ENCODE measurements at places on chromosomes 7 and 10. TPM values are rescaled to one million over a fixed set of nuclear protein-coding genes. Genes with fewer than 3 reads are reported as not detected.
A peak's percentile ranks its signal among the peaks of the same experiment; 100 is the strongest.

TCERG1L gene
- total RNA-seq = not detected

NRAP gene
- not detected for total RNA-seq

DNA sequence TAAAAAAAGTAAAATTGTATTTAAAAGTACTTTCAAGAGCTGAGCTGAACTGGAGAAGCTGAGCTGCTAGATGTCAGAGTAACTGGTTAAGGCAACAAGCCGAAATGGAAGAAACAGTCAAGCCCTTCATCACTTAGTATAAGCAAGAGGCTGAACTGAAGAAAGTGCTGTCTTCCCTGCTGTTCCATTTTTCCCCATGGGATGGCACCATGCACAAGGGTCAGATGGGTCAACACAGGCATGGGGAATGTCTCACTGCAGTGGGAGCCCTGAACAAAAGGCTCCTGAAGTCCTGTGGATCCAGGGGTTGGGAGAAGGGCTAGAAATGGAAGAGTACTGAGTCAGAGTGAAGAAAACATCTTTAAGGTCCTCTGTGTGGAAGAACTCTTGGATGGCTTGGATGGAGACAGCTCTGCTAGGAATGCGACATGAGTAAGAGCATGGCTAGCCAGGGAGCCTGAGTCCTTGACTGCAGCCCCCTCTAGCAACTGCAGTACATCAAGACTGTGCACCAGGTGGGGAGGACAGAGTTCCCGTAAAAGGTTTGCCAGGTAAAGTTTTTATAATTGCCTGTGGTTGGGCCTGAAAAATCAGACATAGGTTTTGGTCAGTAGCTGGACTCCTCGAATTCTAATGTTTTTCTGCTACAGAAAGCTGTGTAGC is 348.3 kb downstream of the GPR158 start:
- H3K4me1 ChIP-seq = no peaks in the 10 kb centered on the region
- no peaks in the 10 kb centered on the region for H3K36me3 ChIP-seq
- H3K27me3 ChIP-seq = no peaks in the 10 kb centered on the region

DNA sequence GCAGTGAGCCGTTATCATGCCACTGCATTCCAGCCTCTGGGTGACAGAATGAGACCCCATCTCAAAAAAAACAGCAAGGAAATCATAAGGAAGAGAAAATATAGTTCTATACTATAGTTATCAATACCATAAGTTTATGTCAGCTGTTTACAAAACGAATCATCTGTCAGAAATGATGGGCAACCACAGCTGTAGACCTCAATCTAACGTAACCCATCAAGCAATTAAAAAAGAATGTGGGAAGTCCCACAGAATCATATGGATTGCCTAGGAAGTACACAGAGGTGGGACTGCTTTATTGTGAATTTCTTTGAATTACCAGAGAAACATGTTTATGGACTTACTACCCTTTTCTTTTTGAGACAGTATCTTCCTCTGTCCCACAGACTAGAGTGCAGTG is 6.9 kb downstream of the NRBF2 start:
- no peak for DNase-seq
- peak overlapping the region; percentile 34 for H3K27ac ChIP-seq
- no peaks in the 10 kb centered on the region for H3K27me3 ChIP-seq
- H3K4me1 ChIP-seq = peaks cover 36% of the 10 kb centered on the region
- peaks cover 2% of the 10 kb centered on the region for H3K36me3 ChIP-seq

DNA sequence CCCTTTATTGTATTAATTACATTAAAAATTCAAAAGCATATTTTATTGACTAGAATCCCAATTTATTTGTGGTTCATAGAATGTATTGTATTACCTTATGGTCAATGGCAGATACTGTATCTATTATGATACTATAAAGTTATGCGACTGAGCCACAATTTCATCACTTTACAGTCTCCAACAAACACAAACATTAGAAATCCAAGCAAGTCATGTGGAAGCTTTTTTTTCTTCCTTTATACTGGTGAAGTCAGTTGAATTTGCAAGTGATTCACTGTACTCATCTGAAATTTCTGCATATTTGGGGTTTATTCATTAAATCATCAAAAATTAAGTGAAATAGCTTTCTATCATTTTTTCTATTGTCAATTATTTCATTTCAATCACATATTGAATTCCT is 54.3 kb downstream of the BMPER start:
- H3K4me3 ChIP-seq = no peak overlapping the region
- H3K27me3 ChIP-seq = peaks cover 27% of the 10 kb centered on the region
- H3K27ac ChIP-seq = no peak overlapping the region
- H3K4me1 ChIP-seq = peaks cover 3% of the 10 kb centered on the region
- no peaks in the 10 kb centered on the region for H3K36me3 ChIP-seq

SPDYE2 gene
- 0.55 TPM for total RNA-seq

GRCh38 chr7:101927802-101928201 is 110.4 kb downstream of the CUX1 start:
- DNase-seq = no peak
- H3K4me1 ChIP-seq = peaks cover 13% of the 10 kb centered on the region
- H3K4me3 ChIP-seq = no peak overlapping the region
- H3K27me3 ChIP-seq = no peaks in the 10 kb centered on the region
- no peak overlapping the region for H3K27ac ChIP-seq

EPO gene
- total RNA-seq = not detected

- no peak overlapping the region for H3K4me3 ChIP-seq
- H3K36me3 ChIP-seq = peaks cover 6% of the 10 kb centered on the region
- H3K27me3 ChIP-seq = peaks cover 71% of the 10 kb centered on the region
- H3K27ac ChIP-seq = no peak overlapping the region
- peak; percentile 60 for DNase-seq
These were observed 3.6 kb downstream of the HOXA13 start for GRCh38 chr7:27196287-27196767.

DNA sequence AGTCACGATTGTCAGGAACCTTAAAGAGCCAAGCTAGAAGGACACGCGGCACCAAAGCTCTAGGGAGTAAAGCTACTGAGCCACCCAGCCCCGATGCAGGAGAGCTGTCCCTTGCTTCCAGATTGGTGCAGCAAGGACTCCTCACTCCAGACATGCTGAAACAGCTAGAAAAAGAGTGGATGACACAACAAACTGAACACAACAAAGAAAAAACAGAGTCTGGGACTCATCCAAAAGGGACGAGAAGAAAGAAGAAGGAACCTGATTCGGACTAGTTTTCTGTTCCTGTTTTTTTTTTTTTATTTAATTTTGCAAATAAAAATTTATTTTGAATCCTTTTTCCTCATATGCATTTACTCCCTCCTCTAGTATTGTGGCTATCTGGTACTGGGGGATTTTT is 11.4 kb upstream of the HKDC1 start:
- H3K27me3 ChIP-seq = no peaks in the 10 kb centered on the region
- H3K4me1 ChIP-seq = no peaks in the 10 kb centered on the region
- H3K27ac ChIP-seq = no peak overlapping the region
- no peak for DNase-seq
- H3K4me3 ChIP-seq = no peak overlapping the region

DNA sequence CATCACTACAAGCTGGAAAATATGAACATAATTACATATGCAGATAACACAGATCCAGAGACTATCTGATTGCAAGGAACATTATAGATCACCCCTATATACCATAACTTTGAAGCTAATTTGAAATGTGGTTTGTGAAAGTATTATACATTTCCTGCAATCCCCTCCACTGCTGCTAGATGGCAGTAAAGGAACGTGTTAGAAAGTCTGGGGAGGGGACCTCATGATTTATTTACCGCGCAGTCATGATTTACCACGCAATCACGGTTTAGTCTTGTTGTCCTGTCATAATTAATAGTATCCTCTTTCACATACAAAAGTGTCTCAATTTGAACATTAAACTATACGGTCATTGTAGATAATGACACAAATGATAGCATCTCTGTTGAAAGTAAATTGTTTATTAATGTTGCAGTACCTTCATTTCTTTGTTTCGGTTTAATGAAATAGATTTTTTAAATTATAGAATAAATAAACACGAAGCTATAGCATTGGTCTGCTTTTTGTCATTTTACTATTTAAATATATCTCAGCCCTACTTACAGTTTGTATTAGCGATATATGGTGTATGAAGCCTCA is 145.3 kb upstream of the PRSS1 start:
- peaks cover 4% of the 10 kb centered on the region for H3K4me1 ChIP-seq
- peak; percentile 14 for DNase-seq
- no peaks in the 10 kb centered on the region for H3K27me3 ChIP-seq
- no peaks in the 10 kb centered on the region for H3K36me3 ChIP-seq

- H3K36me3 ChIP-seq = no peaks in the 10 kb centered on the region
- no peaks in the 10 kb centered on the region for H3K27me3 ChIP-seq
- no peak overlapping the region for H3K27ac ChIP-seq
- no peak overlapping the region for H3K4me3 ChIP-seq
- no peaks in the 10 kb centered on the region for H3K4me1 ChIP-seq
These were observed 168.2 kb upstream of the IGFBP3 start for GRCh38 chr7:46089281-46089680.

AGR2 gene
- not detected for total RNA-seq

FOXP2 gene
- total RNA-seq = not detected

- H3K4me3 ChIP-seq = no peak overlapping the region
- H3K4me1 ChIP-seq = no peaks in the 10 kb centered on the region
- H3K27ac ChIP-seq = no peak overlapping the region
These were observed 1560.0 kb upstream of the LRRTM3 start for GRCh38 chr10:65365878-65366277.

RNF133 gene
- total RNA-seq = not detected

DNA sequence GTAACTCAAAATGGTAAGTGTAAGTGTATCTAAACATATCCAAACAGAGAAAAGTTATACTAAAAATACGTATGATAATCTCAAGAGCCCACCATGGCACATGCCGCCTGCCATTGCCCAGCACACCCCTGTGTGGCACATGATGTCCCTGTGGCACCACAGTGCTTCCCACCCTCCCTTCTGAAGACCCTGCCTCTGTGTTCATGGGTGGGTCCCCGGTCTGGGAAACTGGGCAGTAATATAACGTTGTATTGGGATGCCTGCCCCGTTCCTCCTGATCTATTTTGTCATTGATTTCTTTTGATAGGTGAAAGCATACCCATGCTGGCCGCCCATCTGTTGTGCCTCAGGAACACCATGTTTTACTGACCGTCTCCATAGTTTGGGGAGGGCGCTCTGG is 296.8 kb upstream of the SHH start:
- H3K27ac ChIP-seq = no peak overlapping the region
- H3K4me1 ChIP-seq = no peaks in the 10 kb centered on the region
- peaks cover 18% of the 10 kb centered on the region for H3K27me3 ChIP-seq
- DNase-seq = no peak
- H3K4me3 ChIP-seq = no peak overlapping the region

RBM20 gene
- total RNA-seq = not detected

- H3K36me3 ChIP-seq = no peaks in the 10 kb centered on the region
- H3K27me3 ChIP-seq = no peaks in the 10 kb centered on the region
- no peak overlapping the region for H3K27ac ChIP-seq
- no peak overlapping the region for H3K4me3 ChIP-seq
- peaks cover 7% of the 10 kb centered on the region for H3K4me1 ChIP-seq
These were observed 15.0 kb downstream of the ZCCHC24 start for GRCh38 chr10:79430325-79430905.

CACNB2 gene
- total RNA-seq = not detected

DNA sequence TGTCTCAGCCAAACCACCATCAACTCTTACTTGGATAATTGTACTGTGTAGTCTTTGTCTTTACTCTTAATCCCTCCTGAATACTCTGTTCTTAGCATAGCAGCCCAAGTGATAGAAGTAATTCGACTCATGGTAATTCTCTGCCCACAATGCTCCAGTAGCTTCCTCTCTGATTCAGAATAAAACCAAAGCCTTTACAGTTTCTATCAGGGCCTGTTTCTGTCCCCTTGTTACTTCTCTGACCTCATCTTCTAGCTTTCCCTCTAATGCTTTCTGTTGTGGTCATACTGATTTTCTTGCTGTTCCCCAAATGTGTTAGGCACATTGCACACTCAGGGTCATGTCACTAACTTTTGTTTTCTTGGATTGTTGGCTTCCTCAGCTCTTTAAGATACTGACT is 8.0 kb downstream of the ZNF518A start:
- no peak overlapping the region for H3K4me3 ChIP-seq
- H3K4me1 ChIP-seq = peaks cover 19% of the 10 kb centered on the region
- H3K27me3 ChIP-seq = no peaks in the 10 kb centered on the region
- H3K27ac ChIP-seq = no peak overlapping the region
- no peak for DNase-seq
- H3K36me3 ChIP-seq = peaks cover 33% of the 10 kb centered on the region

C10orf67 gene
- total RNA-seq = 0.26 TPM

RTKN2 gene
- total RNA-seq = 8.1 TPM

GRCh38 chr7:20795881-20796280 is 9.2 kb upstream of the SP8 start:
- H3K27me3 ChIP-seq = peaks cover 71% of the 10 kb centered on the region
- peaks cover 2% of the 10 kb centered on the region for H3K36me3 ChIP-seq
- H3K4me3 ChIP-seq = no peak overlapping the region
- no peak overlapping the region for H3K27ac ChIP-seq
- peaks cover 14% of the 10 kb centered on the region for H3K4me1 ChIP-seq

DNA sequence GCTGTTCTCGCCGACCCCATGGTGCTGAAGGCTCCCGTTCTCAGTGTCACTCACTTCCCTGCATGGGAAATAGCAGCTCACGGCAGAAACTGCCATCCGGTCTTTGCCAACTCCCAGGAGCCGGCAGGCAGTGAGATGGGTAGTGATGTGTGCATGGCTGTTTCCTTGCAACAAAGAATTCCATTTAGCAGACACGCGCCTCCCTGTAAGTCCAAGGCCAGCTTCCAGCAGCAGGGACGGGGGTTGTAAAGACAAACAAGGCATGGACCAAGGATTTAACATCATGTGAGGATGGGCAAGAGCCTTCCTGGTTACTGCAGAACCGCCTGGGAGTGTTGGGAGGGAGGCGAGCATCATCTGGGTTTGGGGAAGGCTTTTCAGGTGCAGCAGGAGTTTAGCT is 273.1 kb downstream of the GLRX3 start:
- H3K27me3 ChIP-seq = no peaks in the 10 kb centered on the region
- no peaks in the 10 kb centered on the region for H3K36me3 ChIP-seq
- no peak overlapping the region for H3K4me3 ChIP-seq
- no peak for DNase-seq
- H3K27ac ChIP-seq = no peak overlapping the region

- H3K27me3 ChIP-seq = peaks cover 25% of the 10 kb centered on the region
- no peaks in the 10 kb centered on the region for H3K36me3 ChIP-seq
- H3K4me3 ChIP-seq = no peak overlapping the region
These were observed 178.4 kb upstream of the TARP start for GRCh38 chr7:38451840-38452239.

STAMBPL1 gene
- 20.7 TPM for total RNA-seq

- H3K36me3 ChIP-seq = no peaks in the 10 kb centered on the region
- no peak for DNase-seq
These were observed 43.0 kb upstream of the RPA3 start for GRCh38 chr7:7761340-7761973.

- no peak overlapping the region for H3K27ac ChIP-seq
- peaks cover 10% of the 10 kb centered on the region for H3K27me3 ChIP-seq
- H3K4me1 ChIP-seq = no peaks in the 10 kb centered on the region
- no peak for DNase-seq
- no peaks in the 10 kb centered on the region for H3K36me3 ChIP-seq
These were observed 65.1 kb downstream of the IGF2BP3 start for GRCh38 chr7:23405240-23405618.

Measured in T-helper 17 cell (primary cell).